ENCODE measurements at places on chromosomes 6 and 20.

DNA sequence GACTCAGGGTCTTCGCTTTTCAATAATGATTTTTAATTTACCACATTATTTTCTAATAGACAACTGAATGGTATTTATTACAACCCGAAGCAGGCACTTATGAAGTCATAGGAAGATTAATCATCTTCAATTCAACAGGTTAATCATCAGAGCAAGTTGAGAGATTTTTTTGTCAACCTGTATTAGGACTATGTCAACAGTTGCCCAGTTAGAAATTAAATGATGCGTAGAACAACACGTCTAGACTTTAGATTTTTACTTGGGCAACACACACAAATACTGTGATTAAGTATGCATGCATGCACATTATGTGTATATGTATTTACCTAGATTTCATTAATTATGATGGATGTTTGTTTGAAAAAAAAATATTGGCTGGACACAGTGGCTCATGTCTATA lies 4.3 kb downstream of the ILRUN start:
- no peak for ATAC-seq

DNA sequence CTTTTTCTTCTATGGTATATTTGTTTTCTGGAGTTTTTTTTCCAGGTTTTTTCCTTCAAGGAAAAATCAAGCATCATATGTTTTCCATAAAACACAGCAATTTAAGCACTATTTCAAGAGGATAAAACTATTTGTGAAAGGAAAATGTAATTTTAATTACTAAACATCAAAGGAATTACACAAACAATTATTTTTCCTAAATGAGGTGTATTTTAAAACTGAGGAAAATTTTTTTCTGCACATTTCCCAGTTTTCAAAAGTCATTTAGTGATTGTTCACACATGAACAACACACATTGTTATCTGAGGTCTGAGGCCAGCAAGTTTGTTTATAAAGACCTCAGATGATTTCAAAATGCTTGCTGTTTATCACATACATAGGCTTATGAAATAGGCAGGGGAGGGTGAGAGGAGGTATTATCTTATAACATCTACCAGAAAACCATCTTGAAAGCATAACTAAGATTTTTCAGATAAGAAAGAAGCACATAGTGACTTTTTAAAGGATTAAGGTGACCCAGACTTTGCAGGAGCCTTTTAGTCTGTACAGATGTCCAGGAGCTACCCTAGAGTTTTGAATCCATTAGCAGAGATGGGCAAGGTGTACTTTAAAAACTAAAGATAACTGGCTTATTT lies 381.6 kb downstream of the GJA1 start:
- no peak for ATAC-seq

- peak; percentile 36 for ATAC-seq
Observed at GRCh38 chr6:15299430-15300131, 53.7 kb downstream of the JARID2 start.

GRCh38 chr20:19546648-19547047 lies 211.4 kb upstream of the RIN2 start:
- ATAC-seq: no peak

DNA sequence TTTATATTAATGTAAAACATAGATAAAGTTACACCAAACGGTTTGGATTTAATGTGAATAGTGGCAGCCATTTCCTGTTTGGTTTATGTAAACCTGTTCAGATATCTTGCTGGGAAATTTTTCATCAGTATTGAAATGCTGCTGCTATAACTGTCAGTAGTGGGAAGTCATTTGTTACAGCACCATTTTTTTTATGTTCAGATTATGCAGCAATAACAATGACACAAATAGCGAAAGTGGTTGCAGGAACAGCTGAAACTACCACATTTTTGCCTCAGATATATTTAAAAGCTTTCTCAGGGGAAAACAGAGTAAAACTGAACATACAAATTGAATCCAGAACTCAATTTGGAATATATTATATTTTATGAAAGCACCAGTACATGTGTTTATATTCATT lies 128.8 kb upstream of the SIM1 start:
- ATAC-seq: no peak

DNA sequence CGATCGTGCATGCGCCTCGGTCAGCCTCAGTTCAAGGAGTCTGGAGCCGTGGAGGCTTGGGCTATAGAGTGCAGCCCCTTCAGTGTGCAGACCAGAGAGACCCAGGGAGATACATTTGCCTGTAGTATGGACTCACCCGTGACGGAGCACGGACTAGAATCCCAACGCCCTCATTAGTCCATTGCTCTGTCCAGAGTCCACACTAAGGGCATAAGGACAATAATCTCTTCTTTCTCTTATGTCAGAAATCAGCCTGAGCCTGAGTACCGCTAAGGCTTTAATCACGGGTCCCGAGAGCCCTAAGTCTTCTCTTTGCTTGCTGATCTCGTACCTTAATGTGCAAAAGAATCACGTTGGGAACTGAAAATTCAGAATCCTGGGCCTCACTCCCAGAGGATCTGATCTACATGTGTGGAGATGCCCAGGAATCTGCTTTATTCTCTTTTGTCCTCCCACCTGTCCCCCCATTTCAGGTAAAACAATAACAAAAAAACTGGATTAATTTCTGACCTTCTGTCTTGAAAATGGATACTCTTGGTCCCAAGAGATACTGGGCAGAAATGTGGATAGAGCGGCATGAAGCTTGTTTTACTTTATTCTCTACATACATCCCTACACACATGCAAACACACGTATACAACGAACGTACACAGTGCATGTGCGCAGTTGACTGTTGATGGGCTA lies 671 bp downstream of the BPHL start:
- ATAC-seq: peak; percentile 32

DNA sequence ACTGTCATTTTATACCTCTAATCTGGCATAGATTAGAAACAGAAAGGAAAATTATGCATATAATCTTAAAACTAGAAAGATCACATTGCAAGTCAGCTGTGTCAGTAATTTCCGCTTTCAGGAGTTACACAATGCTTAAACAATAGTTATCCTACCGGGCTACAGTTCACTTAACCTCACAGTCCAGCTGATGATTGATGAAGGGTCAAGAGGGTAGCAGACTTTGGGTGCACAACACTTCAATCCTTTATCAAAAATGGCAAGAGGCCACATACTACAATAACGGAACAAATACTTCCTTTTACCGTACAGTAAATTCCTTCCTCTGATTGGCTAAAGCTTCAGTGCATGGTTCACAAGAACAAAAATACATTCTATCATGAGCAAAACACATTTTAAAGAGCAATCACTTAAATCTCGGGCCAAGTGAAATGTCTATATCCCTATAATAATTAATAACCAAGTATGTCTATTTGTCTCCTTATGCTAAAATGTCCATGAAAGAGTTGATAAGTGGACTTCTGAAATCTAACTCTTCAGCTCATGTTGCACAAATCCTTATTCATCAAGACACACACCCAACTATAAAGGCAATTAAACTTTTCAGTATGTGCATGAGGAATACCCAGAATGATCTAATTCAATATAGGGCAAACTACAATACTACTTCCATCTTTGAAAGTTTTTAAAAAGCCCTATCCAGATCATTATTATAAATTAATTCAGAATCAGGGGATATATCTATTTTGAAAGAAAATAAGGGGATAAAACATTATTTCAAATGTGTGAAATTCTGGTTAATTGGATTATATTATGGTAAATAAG lies 76.8 kb downstream of the HIVEP2 start:
- ATAC-seq: peak; percentile 44

DNA sequence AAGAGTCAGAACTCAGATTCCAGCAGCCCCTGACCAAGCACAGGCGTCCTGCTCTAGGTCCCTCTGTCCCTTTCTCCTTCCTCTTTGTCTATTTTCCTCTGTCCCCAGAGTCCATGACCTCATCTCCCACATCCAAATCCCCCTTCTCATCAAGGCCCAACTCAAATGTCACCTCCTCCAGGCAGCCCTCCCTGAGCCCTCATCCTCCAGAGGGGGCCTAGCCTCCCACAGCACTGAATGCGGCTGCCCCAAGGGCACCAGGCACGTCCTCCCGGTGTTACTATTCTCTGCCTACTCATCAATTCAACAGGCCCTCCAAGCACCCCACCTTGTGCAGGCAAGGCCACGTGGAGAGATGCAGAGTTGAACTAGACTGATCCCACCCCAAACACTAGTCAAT lies 49.7 kb downstream of the GRM4 start:
- no peak for ATAC-seq
